HL-60 (cell line): ENCODE measurements at places on chromosomes 5 and 9.

DNA sequence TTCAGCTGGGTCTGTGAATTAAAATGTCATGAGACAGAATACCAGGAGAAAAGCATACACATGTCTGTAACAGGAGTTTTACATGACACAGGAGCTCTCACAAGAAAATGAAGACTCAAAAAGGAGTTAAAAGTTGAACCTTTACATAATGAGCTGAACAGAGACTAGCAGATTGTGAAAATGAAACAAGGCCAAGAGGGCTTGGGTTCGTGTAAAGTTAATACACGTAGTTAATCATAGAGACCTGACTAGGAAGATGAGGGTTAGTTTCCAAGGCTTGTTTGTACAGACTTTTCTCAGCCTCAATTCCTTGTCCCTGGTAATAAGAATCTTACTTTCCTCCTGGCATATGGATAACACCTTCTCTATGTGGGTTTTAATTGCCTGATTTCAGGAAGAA lies 1294.0 kb downstream of the MAT2B start:
- no peak for DNase-seq

DNA sequence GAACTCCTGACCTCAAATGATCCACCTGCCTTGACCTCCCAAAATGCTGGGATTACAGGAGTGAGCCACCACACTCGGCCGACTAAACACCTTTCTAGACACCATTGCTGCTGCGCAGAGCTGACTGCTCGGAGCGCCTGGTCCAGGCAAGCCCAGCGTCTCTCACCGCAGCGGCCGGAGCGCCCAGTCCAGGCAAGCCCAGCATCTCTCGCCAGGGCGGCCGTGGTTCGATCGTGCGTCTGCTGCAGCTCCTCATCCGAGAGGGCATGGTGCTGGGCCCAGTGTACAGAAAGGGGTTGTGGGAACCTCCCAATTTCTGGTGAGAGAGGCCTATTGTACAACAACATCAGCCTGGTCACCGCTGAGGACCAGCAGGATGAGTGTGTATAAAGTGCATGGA lies 109.5 kb upstream of the RAPGEF1 start:
- no peak for DNase-seq

DNA sequence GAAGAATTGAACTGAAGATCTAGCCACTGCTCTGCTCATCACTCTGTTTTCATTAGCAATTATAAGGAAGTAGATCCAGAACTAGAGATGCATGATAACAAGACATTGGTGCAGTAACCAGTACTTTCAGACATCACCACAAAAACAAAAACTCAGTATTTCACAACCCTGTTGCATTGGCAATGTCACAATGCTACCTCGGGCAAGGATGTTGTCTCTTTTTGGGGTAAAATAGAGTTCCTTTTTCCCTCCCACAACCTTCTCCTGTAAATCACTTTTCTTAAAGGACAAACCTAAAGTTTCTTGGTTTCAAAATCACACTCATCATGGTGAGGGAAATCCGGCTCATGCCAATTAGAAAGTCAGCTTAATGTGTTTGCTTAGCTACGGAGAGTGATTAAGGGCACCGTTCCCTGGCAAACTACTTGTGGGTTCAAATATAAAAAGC lies 420.1 kb upstream of the MEF2C start:
- peak; percentile 21 for DNase-seq

- DNase-seq, result no peak
These were observed 201.8 kb upstream of the CDKN2B start for GRCh38 chr9:22210936-22211335.

DNA sequence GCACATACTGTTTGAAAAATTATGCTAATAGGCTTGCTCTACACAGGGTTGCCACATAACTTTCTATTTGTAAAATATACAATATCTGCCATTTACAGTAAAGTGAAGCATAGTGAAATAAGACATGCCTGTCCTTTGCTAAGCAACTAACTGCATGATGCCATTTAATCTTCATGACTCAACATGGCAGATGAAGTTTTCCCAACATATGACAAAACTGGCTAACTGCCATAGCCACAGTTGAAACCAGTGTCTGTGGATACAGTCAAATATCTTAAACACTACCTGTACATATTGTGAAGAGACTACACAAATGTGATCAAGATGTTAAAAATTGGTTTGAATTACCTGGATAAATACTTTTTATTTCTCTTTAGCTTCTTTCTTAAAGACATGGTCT lies 3.1 kb upstream of the DMAC1 start:
- no peak for DNase-seq

DNA sequence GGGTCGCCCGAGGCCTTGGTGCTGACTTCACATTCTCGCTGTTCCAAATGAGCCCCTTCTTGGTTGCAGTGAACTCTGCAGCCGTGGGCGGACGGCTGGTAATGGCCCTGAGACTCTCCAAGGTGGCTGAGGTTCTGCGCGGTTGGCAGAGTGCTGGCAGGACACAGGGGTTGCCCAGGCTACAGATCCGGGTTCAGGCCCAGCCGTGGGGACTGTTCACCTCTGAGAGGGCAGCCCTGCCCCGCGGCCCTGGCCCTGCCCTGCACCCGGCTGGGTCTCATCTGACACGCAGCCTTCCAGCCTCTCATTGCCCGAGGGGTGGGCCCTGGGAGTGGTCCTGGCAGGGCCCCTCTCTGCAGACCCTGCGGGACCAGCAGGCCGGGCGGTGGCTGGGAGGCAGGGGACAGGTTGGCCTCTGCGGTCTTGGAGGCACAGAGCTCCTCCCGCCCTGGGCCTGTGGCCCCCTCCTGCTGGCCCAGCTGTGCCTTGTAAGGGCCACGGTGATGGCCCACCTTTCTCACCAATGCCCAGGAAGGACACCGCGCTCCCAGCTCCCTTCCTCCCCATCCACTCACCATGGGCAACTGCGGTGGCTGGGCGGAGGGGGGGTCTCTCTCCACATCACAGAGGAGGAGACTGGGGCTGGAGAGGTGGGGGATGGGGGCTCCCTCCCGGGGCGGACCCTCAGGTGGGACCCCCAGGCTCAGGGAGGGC lies 51.6 kb downstream of the AHRR start:
- DNase-seq, result peak; percentile 85

- no peak for DNase-seq
These were observed 154.2 kb downstream of the NDUFS4 start for GRCh38 chr5:53714667-53715010.

DNA sequence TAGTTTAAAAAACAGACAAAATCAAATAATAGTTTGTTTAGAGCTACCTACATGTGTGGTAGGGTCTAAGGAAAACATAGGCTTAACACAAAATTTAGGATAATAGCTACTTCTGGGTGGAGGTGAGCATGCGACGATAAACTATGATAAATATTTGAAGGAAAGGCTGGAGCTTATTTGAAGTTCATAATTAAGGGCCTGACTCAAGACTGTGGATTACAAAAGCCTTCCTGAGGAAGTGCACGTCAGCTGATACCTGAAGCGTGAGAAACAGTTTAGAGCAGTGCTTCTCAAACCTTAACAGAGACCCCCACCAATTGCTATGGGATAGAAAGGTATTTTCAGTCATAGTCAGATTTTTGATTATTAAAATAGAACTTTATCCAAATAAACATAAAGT lies 20.4 kb upstream of the UBLCP1 start:
- no peak for DNase-seq

- DNase-seq, result no peak
These were observed 482.7 kb upstream of the TLE4 start for GRCh38 chr9:79089054-79089560.

- no peak for DNase-seq
These were observed 212.2 kb upstream of the MVB12B start for GRCh38 chr9:126114409-126114760.
